ENCODE measurements at places on chromosomes 6 and 20. TPM values are rescaled to one million over a fixed set of nuclear protein-coding genes. Genes with fewer than 3 reads are reported as not detected.

DNA sequence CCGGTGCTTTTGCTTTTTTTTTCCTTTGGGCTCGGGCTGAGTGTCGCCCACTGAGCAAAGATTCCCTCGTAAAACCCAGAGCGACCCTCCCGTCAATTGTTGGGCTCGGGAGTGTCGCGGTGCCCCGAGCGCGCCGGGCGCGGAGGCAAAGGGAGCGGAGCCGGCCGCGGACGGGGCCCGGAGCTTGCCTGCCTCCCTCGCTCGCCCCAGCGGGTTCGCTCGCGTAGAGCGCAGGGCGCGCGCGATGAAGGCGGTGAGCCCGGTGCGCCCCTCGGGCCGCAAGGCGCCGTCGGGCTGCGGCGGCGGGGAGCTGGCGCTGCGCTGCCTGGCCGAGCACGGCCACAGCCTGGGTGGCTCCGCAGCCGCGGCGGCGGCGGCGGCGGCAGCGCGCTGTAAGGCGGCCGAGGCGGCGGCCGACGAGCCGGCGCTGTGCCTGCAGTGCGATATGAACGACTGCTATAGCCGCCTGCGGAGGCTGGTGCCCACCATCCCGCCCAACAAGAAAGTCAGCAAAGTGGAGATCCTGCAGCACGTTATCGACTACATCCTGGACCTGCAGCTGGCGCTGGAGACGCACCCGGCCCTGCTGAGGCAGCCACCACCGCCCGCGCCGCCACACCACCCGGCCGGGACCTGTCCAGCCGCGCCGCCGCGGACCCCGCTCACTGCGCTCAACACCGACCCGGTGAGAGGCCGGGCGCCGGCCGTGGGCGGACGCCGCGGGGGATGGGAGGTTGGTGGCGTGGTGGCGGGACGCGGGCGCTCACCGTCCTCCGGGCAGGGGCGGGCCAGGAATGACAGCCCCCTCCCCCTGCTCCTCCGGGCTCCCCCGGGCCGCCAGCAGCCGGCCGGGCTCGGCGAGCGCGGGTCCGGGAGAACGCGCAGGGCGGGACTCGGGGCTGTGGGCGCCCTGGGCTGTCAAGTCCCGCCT lies 606 bp downstream of the ID4 start:
- DNase-seq: no peak

DNA sequence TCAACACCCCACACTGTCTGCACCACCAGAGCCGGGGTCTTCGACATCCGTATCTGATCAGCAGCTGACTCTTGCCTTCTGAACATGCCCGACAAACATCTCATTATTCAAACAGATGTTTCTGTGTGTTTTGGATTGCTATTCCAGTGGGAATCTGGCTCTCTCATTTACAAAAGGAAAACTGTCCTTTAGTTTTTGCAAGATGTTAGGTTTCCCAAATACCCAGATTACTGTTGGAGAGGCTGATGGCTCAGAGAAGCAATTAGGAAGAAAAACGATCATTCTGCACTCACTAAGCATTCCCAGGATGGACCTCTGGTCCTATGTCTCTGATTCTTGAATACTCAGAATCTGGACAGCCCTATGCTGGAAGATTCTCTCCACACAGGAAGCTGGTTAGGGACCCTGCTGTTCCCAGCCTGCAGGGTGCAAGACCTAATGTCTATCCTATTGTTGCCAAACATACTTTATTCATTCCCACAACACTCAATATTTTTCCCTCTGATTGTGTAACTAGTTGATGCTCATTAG lies 532.9 kb downstream of the CDH26 start:
- no peak for DNase-seq

- DNase-seq: peak; percentile 7
Measured at GRCh38 chr20:49484180-49485140, 2.0 kb upstream of the KCNB1 start.

DEK gene
- total RNA-seq: 65.9 TPM

GRCh38 chr20:39124064-39124463 lies 161.9 kb downstream of the DHX35 start:
- no peak for DNase-seq

- no peak for DNase-seq
Measured at GRCh38 chr20:20267685-20268370, 100.1 kb upstream of the INSM1 start.

CYB5R4 gene
- 12.8 TPM for total RNA-seq

DNA sequence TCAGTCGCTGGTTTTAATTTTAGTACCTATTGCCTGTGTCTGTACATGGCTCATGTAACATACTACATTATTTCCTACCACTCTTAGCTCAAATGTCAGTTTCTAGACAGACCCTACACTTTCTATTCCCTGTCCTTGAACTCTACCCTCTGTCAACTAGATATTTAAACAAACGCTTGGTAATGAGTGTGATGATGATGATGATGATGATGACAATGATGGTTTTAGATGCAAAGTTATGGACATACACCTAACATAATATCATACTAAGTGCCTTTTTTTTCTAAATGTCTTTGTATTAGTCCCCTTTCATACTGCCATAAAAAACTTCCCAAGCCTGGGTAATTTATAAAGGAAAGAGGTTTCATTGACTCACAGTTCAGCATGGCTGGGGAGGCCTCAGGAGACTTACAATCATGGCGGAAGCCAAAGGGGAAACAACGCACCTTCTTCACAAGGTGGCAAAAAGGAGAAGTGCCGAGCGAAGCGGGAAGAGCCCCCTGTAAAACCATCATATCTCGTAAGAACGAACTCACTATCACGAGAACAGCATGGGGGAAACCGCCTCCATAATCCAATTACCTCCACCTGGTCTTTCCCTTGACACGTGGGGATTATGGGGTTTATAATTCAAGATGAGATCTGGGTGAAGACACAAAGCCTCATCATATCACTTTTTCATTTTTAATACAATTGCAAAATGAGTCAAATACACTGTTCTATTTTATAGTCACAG lies 87.1 kb downstream of the IBTK start:
- no peak for DNase-seq

DNA sequence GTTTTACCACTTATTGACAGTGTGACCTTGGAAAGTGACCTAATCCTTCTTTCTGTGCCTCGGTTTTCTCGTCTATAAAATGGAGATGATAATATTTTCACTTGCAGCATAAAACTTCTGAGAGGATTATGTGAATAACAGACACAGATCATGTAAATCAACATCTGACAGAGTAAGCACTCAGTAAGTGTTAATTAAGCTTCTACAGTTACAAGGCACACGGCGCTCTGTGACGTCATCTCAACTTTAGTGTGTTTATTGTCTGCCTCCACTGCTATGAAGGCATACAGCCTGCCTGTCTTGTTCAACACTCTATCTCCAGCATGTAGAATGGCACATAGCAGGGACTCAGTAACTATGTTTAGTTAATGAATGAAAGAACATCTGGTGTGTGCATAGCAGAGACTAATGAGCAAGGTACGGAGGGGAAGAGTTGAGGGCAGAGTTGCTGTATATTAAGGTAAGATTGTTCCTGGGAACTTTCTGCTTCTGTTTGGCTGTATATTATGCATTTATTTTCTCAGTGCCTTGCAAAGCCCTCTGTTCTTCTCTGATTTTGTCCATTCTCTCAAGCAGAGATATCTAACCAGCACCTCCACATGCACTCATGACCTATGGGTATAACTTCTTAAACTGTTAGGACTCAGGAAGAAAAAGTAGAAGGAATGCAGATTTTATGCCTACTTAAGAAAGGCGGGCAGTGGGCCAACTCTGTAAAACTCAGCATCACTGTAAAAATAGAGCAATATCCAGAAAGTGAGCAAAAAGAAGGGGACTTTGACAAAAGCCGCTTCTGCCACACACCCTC lies 66.4 kb upstream of the STMND1 start:
- peak; percentile 67 for DNase-seq

- no peak for DNase-seq
Measured at GRCh38 chr6:139846538-139847456, 472.3 kb upstream of the CITED2 start.

DNA sequence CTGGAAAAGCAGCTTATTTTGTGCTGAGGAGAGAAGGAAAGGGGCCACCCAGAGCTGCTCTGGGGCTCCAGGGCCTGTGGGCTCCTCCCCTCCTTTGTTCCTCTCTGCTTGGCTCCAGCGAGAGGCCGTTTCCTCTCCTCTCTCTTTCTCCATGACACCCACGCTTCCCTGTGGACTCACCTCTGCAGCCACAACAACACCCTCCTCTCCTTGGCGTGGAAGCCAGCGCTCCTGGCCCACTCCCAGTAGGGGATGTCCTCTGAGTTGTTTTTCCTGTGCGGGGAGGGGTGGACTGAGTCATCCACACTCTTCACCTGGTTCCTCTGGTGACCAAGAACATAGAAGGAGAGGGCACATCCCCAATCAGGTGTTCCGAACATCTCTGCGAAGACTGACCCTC lies 4.9 kb upstream of the CDSN start:
- no peak for DNase-seq

- DNase-seq: peak; percentile 51
Measured at GRCh38 chr6:78867370-78868040, at the start of gene IRAK1BP1. Gene IRAK1BP1, plus strand, starts transcription at chr6:78867551. Its CDS starts 26 bp downstream, at chr6:78867577.

DNA sequence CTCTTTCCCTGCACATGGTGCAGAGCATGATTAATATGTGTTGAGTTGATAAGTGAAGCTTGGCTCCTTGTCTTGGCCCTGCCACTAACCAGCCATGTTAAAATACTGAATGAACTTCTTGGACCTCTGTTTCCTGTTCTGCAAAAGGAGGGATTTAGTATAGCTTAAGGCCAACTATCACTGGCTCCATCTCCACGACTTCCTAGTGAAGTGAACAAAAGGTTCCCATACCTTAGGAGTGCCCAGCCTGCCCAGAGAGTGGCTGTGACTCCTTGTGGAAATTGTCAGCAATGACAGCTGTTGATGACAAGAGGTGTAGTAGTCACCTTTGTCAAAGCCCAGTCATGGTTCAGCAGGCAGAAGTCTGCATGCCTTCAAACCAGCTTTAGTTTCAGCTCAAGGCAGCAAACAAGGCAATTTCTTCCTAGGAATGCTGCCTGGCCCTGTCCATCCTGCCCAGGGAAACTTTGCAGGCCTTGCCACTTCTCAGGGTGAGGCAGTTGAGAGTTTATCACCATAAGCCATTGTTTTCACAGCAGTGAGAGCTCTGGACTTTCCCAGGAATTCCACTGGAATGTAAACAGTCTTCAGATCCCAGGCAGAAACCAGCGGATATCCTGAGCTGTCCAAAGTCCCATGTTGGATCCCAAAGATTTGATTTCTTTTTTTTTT lies 169.7 kb upstream of the TNFAIP3 start:
- peak; percentile 82 for DNase-seq

DNA sequence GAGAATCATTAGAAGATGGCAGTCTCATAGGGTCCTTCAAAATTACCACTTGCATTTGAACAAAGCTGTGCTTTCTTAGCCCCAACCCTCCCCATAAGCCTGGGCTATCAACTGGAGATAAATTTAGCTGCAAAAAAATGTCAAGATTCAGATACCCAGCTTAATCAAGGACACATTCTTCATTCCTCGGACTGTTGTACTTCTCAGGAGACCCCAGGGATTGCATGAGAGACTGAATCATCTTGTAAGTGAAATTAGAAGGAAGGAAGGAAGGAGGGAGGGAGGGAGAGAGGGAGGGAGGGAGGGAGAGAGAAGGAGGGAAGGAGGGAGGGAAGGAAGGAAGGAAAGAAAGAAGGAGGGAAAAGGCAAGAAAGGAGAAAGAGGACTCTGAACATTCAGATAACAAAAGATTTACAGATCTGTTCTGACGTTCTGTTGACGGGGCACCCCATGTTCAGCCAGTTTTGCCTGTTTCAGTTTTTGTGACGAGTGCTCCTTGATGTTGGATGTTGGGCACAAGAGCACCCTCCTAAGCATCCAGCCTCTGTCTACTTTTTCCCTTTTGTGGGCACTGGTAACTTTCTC lies 498.7 kb downstream of the PREX1 start:
- no peak for DNase-seq

GRCh38 chr6:593139-593906 lies 63.6 kb downstream of the HUS1B start:
- no peak for DNase-seq

- no peak for DNase-seq
Measured at GRCh38 chr6:128919412-128920180, 36.7 kb downstream of the LAMA2 start.

- DNase-seq: no peak
Measured at GRCh38 chr6:22583927-22584326, 14.6 kb downstream of the HDGFL1 start.

TSPO2 gene
- total RNA-seq: not detected

DNA sequence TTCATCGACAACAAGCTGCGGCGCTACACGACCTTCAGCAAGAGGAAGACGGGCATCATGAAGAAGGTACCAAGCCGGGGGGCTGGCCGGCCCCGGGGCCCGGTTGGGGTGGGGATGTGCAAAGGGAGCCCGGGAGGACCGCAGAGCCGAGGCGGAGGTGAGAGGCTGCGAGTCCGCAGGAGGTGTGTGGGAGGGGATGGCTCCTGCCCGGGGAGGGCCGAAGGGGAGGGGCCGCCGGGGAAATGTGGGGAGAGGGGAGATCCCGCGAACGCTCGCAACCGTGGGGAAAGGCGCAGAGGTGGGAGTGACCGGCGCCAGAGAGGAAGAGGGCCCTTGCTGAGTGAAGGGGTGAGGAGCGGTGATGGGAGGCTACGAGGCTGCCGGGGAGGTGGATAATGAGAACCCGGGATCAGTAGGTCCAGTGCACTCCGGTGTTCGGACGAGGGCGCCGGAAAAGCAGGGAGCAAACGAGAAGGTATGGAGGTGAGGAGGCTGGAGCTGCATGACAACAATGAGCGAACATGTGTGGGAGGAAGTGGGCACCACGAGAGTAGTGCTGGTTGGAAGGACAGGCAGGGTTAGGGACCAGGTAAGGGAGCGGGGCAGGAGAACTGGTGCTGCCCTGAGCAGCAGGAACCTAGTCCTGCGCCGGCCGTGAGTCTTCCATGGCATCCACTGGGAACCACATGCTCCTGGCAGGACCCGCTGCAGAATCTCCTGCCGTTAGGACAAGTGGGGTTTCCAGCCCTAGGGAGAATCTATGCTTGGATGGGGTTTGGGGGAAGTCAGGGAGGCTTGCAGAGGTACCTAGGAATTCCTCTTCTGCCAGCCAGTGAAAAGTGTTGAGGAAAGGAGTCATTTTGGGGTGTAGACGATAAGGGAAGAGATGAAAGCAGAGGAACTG lies 1.3 kb downstream of the SRF start:
- no peak for DNase-seq

TRIM15 gene
- total RNA-seq: not detected

DNA sequence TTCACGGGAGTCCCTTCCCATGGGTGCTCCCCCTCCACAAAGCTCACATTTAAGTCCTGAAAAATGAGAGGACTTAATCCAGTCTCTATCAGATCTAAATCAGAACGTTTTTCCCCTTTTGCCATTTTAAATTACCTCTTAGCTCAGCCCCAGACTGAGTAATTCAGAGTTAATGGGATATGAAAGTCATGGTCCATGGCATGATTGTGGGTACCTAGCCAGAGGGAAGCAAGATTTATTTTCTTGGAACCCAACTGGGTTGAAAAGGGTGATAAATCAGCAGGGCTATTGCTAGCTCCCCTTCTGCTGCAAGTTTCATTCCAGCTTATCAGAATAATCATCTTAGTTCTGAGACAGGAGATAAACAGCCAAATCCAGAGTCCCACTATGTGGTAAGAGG lies 320.2 kb upstream of the CHD6 start:
- no peak for DNase-seq

DNA sequence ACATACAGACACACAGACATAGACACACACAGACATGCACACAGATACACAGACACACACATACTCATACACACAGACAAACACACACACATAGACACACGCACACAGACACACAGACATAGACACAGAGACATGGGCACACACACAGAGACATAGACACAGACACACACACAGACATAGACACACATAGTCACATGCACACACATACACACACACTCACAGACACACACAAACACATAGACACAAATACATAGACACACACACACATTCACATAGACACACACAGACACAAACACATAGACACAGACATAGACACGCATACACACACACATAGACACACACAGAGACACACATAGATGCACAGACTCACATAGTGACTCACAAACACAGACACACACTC lies 13.5 kb downstream of the FOXF2 start:
- DNase-seq: no peak

Measured in kidney epithelial cell (primary cell).